ENCODE measurements at places on chromosomes 11 and 22.
A peak's percentile ranks its signal among the peaks of the same experiment; 100 is the strongest.

DNA sequence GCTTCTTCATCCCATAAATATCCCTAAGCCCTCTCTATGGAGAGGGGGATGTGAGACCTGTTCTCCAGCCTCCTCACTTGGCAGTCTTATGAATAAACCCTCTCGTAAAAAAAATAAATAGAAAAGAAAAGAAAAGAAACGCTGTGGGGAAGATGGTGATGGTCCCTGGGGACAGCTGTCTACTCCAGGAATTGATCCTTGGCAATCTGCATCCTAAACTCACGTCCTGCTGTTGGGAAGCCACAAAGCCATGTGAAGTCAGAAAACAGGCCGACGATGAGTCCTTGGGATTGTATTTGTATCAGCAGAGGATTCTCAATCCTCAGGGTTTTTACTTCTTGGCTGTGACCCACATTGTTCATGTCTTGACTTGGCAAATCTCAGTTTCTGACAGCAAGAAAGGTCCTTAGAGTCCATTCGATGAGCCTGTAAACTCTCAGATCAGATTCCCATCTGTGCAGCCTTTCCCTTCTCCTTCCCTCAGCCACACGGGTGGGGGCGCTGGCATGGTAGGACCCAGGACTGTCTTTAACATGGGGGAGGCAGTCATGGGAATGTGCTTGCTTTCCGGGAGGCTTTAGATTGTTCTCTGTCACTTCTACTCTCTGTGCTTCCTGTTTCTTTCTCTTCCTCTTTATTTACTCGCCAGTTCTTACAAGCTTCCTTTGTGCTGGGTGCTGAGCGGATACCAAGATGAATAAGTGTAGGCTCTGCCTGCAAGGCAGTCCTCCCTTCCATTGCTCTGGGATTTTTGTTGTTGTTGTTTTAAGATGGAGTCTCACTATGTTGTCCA lies 24.9 kb downstream of the TCP11L1 start:
- no peak for DNase-seq

DNA sequence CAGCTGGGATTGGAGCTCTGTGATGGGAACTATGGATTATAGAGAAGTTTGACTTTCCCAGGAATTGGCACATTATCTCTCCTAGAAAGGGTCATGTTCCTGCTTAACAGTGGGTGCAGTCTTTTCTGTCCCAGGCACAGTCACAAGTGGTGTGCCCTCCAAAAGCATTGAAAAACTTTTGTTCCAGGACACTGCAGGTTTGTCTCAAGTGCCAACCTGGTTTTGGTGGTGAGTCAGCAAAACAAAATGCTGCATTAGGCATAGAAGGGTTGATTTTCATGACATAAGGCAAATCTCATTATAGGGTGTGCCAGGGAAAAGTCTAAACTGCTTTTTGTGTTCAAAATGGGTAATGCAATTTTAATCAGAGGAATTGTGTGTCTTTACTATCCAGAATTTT lies 4.9 kb downstream of the HTATIP2 start:
- DNase-seq = no peak

GRCh38 chr11:88480223-88480622 lies 142.7 kb upstream of the CTSC start:
- no peak for DNase-seq

- DNase-seq = peak; percentile 55
Measured at GRCh38 chr11:61747192-61747966, 5.1 kb upstream of the MYRF start.

- DNase-seq = peak; percentile 28
Measured at GRCh38 chr11:82995754-82996398, 75.8 kb downstream of the RAB30 start.

- DNase-seq = no peak
Measured at GRCh38 chr11:97963528-97964331, 1057.0 kb upstream of the CNTN5 start.

DNA sequence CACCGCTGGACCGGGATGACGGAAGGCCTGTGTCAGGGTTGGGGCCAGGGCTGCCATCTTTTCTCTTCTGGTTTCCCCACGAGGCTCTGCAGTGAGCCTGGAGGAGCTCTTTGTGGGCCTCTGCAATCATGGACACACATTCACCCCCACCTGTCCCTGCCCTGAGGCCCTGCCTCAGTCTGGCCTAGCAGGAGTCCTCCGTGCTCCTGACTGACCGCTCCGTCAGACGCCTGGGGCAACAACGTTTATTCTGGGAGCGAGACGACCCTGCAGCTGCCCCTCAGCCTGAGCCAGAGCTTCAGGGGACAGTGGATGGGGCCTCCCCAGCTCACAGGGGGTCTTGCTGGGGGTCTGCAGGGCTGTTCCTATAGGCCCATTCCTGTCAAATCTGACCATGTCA lies 8.2 kb upstream of the MYEOV start:
- DNase-seq = no peak

DNA sequence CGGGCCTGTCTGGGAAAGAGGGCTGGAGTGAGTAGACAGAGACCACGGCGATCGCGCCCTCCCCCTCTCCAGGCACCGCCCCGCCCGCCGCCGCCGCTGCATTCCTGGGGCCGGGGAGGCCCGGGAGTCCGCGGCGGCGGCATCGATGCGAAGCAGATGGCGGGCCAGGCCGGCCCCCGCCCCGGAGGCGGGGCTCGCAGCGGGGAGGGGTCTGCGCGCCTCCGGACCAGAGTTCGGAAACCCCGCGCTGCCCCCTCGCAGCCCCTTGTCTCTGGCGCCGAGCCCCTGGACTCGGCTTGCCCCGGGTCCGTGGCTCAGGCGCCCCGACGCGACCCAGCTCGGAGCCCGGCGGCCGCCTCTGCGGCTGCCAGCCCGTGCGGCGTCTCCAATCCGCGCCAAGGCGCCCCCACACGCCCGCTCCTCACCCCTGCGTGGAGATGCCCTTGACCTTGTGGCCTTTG lies 1.3 kb downstream of the SCARF2 start:
- DNase-seq = no peak

DNA sequence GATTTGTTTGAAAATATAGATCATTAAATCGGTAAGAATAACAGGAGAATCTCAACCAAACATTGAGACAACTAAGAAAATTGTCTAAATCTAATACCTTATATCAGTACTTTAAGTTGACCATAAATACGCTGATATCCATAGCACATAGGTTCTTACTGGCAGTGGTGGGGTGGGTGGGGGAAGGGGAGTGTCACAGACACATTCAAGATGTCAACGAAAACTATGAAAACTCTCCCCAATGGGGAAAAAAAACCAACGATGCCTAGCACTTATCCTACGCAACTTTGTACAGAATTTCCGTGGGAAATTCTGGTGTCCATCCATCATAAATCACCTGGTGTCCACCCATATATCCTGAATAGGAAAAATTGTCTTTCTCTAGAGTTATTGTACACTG lies 6.2 kb downstream of the GRAP2 start:
- peak; percentile 42 for DNase-seq

- no peak for DNase-seq
Measured at GRCh38 chr22:39985383-39986035, 9.2 kb upstream of the FAM83F start.

GRCh38 chr11:117979481-117980211 lies 6.5 kb upstream of the IL10RA start:
- DNase-seq = no peak

DNA sequence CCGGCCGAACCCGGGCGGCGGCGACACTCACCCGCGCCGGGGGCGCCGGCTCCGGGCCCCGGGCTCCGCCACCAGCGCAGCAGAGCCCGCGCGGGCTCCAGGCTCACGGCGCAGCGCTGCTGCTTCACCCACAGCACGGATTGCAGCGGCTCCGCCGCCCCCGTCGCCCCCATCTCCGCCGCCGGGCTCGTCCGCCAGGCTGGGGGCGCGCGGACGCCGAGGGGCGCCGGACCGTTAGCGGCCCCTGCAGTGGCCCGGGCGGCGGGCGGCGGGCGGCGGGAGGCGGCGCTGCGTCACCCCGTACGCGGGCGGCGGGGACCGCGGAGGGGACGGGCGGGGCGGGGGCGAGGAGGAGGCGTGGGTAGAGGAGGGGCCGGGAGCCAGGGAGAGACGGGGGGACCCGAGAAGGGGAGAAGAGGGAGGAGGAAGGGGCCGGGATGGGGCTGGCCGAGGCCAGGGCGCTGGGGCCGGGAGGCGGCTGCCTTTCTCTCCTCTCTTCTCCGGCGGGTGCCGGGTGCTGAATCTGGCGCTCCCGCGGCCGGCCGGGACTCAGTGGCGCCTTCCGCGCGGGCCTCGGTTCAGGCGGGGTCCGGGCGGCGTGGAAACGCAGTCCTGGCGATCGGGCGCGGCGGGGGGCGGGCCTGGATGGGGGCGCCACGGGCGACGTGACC lies at the start of gene CERK:
TSS of gene CERK (minus strand) at position 277 of the 671 bp plus-strand sequence. CDS start at position 173, 104 bp downstream.
- DNase-seq = peak; percentile 64

DNA sequence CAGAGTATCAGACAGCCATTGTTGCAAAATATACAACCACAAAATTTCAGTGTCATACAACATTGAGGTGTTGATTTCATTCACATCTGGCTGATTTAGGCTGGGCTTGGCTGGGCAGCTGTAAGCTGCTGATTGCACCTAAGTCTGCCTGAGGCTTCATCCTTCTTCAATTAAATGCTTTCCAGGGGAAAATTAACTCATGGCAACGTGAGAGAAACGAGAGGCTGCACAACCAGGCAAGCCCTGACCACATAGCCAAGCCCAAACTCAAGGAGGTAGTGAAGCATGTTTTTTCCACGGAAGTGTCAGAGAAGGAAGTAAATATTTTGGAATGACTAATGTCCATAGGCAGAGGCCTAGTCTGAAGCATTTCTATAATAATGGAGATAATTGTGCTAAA lies 273.8 kb upstream of the ZC3H12C start:
- no peak for DNase-seq

- DNase-seq = no peak
Measured at GRCh38 chr11:128894286-128894681, 3.1 kb downstream of the KCNJ5 start.

GRCh38 chr11:64290352-64291261 lies 495 bp upstream of the KCNK4 start:
- DNase-seq = no peak
